ENCODE measurements at places on chromosomes 16 and 17. TPM values are rescaled to one million over a fixed set of nuclear protein-coding genes. Genes with fewer than 3 reads are reported as not detected.
A peak's percentile ranks its signal among the peaks of the same experiment; 100 is the strongest.

GRCh38 chr16:46731691-46732555 is 16.2 kb downstream of the MYLK3 start:
- H3K27me3 ChIP-seq: peaks cover 5% of the 10 kb centered on the region
- no peaks in the 10 kb centered on the region for H3K4me1 ChIP-seq
- H3K4me3 ChIP-seq: no peak overlapping the region

DNA sequence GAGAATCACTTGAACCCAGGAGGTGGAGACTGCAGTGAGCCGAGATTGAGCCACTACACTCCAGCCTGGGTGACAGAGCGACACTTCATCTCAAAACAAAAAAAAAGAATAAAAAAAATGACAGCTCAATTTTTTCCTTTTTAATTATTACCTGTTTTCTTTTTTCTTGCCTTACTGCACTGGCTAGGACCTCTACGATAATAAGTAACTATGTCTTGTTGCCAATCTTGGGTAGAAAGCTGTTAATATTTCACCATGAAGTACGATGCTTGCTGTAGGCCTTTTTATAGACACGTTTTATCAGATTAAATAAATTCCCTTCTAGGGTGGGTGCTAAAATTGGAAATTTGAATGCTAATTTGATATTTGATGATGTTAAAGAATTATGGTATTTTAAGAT is 82.8 kb downstream of the GLG1 start:
- no peaks in the 10 kb centered on the region for H3K27me3 ChIP-seq
- DNase-seq: no peak
- no peak overlapping the region for H3K27ac ChIP-seq
- peaks cover 15% of the 10 kb centered on the region for H3K36me3 ChIP-seq
- no peak overlapping the region for H3K4me3 ChIP-seq

DNA sequence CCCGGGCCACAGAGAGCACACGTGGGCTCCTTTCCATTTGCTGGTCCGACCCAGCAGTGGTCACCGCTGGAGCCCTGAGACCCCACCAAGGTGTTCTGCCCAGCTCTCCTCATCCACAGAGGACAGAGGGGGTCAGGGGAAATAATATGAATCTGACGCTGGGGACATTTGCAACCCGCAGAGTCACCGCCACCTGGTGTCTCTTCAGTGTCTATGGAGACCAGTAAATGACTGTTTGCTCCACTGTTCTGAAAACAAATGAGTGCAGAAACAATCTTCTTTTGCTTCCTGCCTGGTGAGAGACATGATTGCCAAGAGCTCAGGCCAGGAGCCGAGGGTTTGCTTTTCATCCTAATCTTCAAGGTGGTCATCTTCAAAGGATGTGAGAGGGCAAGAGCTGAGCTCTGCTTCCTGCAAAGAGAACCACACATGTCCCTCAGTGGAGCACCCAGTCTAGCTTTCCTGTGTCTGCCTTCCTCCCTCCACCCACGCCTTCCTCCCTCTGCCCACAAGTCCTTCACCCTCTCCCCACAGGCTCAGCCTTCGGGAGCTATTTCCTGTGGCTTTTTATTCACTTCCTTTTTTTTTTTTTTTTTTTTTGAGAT is 14.7 kb upstream of the KLHDC4 start:
- H3K36me3 ChIP-seq: no peaks in the 10 kb centered on the region
- H3K27me3 ChIP-seq: peaks cover 2% of the 10 kb centered on the region
- DNase-seq: peak; percentile 28
- no peak overlapping the region for H3K4me3 ChIP-seq
- peaks cover 20% of the 10 kb centered on the region for H3K4me1 ChIP-seq

DNA sequence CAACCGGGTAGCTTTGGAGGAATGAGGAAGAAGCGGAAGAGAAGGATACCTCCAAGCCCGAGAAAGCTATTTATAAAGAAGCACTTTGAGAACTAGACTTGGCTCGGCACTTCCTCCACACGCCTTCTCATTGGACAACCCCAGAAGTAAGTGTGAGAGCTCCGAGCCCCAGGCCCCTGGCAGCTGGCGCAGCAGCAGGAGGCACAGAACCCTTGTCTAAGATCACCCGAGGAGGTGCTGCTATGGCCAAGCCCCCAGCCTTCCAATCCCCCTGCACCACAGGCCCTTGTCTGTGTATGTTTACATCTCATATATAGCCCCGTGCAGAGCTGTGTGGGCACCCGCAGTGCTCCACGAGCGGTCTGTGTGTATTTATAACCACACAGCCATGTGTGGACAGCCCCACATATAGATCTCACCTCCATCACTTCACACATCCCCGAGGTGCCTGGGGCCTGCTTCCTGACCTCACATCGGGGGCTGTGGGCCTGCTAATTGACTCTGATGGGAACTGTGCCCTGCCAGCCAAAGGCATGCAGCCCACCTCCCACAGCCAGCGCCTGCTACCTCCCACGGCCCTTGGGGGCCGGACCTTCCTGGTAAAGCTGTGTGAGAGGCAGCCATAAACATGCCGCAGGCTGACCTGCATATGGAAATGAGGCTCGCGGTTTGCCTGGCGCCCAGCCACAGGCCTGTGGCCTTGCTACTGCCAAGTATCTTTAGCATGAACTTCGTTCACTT is 96.1 kb downstream of the C17orf67 start:
- H3K36me3 ChIP-seq: peaks cover 4% of the 10 kb centered on the region
- peaks cover 10% of the 10 kb centered on the region for H3K27me3 ChIP-seq
- H3K4me3 ChIP-seq: no peak overlapping the region

DNA sequence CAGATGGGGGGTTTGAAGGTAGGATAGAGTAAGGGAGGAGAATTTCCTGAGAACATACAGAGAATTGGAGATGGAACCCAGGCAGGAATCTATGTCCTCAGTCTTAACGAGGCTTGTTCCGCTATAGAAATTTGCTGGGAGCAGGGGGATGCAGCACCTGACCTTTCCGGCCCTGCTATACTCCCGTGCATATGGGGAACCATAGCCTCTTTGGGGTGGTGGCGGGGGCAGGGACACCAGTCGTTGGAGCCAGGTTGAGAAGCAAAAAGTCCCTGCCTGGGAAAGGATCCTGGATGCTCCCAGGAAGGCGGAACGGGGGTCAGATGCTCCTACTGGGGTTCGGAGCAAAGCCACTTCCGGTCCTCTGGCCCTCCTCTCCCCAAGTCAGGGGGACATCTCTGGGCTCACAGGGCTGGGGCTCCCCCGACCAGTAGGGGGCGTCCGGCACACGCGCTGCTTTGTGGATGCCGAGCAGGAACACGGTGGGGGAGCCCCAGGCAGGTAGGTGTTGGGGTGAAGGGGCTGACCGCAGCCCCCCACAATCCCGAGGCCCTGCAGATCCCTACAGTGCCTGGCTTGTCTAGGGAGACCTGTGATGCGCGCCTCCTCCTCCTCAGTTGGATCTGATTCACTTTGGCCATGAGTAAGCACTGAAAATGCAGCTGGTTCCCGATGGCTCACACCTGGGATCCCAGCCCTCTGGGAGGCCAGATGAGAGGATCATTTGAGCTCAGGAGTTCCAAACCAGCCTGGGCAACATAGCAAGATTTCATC is 15.5 kb upstream of the TFAP4 start:
- peaks cover 4% of the 10 kb centered on the region for H3K36me3 ChIP-seq
- H3K27me3 ChIP-seq: peaks cover 7% of the 10 kb centered on the region
- H3K4me3 ChIP-seq: no peak overlapping the region
- no peak overlapping the region for H3K27ac ChIP-seq
- peak; percentile 79 for DNase-seq
- H3K4me1 ChIP-seq: peaks cover 17% of the 10 kb centered on the region

- H3K4me3 ChIP-seq: no peak overlapping the region
- peaks cover 15% of the 10 kb centered on the region for H3K27me3 ChIP-seq
- H3K36me3 ChIP-seq: no peaks in the 10 kb centered on the region
- no peak overlapping the region for H3K27ac ChIP-seq
- no peak for DNase-seq
Measured at GRCh38 chr16:57413733-57414132, 9.2 kb downstream of the CCL17 start.

GRCh38 chr16:942436-943060 is 28.2 kb downstream of the LMF1 start:
- peaks cover 61% of the 10 kb centered on the region for H3K36me3 ChIP-seq
- H3K4me1 ChIP-seq: no peaks in the 10 kb centered on the region
- no peak for DNase-seq
- H3K27me3 ChIP-seq: peaks cover 4% of the 10 kb centered on the region

DNA sequence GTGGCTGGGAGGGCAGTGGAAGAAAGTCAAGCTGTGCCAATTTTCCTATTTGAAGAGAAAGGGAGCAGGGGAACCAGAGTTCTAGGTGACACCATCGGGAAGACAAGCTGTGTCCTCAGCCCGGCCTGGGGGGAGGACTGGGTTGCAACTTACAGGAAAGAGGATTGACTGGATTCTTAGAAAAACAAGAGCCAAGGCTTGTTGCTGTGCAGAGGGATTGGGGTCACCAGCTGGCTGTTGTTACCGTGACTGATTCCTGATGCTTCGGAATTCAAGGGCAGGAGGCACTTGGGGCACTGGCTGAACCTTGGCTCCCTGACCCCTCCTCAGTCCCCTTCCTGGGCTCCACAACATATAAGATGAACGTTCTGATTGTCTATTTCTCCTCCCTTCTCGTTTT is 16.8 kb upstream of the MMP2 start:
- H3K27ac ChIP-seq: no peak overlapping the region
- H3K27me3 ChIP-seq: peaks cover 7% of the 10 kb centered on the region
- H3K36me3 ChIP-seq: no peaks in the 10 kb centered on the region

GRCh38 chr17:66466840-66467367 is 164.5 kb downstream of the PRKCA start:
- H3K36me3 ChIP-seq: no peaks in the 10 kb centered on the region
- no peak overlapping the region for H3K4me3 ChIP-seq
- no peaks in the 10 kb centered on the region for H3K27me3 ChIP-seq
- DNase-seq: no peak

RPS2 gene
- total RNA-seq: 3,223 TPM

PLXDC1 gene
- 3.7 TPM for total RNA-seq

ATP1B2 gene
- 10.4 TPM for total RNA-seq
